ENCODE measurements at places on chromosomes 6 and 20.

DNA sequence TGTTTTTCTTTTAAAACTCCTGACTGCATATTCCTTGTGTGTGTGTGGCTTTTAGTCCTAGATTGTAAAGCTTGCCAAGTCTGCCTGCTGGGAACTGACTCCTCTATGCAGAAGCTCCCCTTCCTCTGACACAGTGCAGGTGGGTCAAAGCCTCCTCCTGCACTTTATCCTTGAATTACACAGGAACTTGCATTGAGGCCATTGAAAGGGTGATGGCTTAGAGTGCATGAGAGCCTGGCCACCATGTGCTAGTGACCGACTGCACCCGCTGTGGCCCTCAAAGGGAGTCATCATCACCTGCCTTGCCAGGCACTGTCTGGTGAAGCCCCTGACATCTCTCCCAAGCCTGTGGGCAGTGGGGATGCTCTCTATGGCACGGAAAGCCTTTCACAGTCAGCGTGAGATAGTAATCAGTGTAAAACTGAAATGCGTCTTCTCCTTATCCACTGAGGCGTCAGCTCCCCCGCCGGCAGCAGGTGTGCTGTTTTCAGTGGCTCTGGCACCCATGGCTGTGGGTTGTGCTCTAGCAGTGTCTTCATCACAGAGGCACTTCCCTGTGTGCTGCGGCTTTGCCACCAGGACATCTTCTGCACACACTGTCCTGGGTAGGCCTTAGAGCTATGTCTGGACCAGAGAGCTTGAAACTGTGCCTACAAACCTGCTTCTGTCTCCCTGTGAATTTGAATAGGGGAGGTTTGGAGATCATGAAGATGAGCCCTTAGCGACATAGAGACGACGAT lies 87.9 kb downstream of the THBS2 start:
- no peak for DNase-seq

DNA sequence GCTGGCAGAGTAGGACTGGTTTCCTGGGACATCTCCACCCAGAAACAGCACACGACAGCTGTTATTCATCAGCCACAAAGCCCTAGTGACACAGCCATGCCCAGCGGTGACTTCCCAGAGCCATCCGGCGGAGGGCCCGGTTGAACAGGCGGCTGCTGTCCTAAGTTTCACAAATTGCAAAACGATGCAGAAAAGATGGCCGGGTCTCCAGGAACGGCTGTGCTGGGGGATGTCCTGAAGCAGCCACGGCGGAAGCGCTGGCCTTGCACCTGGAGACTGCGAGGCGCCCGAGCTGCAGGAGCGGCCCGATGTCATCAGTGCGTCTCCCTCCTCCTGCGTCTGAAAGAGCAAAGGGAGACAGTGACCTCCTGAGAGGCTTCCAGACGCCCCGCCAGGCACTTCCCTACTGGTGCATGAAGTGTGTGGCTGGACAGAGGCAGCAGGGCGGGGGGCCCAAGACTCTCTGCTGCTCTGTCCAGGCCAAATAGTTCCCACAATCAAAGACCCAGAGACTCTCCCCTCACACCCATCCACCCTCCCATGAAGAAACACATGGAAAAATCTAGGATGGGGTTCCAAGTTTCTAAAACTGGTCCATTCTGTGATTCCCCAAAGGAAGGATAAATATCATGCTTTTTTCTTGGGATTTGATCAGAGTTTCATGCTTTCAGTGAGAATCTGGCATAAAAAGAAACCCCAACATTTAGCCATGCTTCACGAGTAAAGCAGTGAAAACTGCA lies 44.0 kb downstream of the SSR1 start:
- DNase-seq = no peak

- no peak for DNase-seq
These were observed 412.5 kb downstream of the GJA1 start for GRCh38 chr6:121847806-121848522.

- no peak for DNase-seq
These were observed 85.5 kb upstream of the PMEPA1 start for GRCh38 chr20:57795342-57795697.

DNA sequence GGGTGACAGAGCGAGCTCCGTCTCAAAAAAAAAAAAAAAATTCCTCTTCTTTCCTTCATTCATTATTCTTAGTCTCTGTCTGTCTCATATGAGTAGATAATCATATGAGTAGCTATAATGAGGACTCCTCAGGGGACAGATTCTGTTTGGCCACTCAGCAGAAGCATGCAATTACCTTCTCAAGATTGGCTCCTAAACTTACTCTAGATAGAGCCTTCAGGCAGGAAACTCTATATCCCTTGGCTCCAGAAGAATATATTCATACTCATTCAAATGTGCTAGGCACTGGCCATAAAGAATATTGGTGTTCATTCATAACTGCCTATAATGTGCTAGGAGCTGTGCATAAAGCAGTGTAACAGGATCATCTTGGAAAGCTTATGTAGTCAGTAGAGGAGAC lies 2.2 kb upstream of the ACAT2 start:
- no peak for DNase-seq

- no peak for DNase-seq
These were observed 171.8 kb downstream of the MMS22L start for GRCh38 chr6:97111243-97111642.

- no peak for DNase-seq
These were observed 295.5 kb upstream of the PRDM1 start for GRCh38 chr6:105790635-105791034.

Measured in GM06990 (cell line).